ENCODE measurements at places on chromosomes 2 and 18. TPM values are rescaled to one million over a fixed set of nuclear protein-coding genes. Genes with fewer than 3 reads are reported as not detected.
A peak's percentile ranks its signal among the peaks of the same experiment; 100 is the strongest.

- DNase-seq: no peak
These were observed 242.5 kb downstream of the SH3BP4 start for GRCh38 chr2:235194351-235194750.

GRCh38 chr2:203799908-203800307, 67.7 kb upstream of the CTLA4 start:
- no peak for DNase-seq

DNA sequence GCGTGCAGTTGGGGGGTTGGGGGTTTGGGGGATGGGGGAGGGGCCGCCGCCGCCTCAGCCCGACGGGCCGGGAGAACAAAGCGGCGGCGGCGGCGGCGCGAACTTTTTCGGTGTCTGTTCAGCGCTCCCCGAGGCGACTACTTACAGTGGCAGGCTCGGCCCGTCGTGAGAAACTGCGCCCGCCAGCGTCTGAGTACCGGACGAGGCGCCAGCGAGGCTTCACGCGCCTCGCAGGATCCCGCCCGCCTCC, 172 bp downstream of the PRKD3 start:
- peak; percentile 87 for DNase-seq

GRCh38 chr18:50093366-50094064, 101.4 kb downstream of the MYO5B start:
- DNase-seq: no peak

DNA sequence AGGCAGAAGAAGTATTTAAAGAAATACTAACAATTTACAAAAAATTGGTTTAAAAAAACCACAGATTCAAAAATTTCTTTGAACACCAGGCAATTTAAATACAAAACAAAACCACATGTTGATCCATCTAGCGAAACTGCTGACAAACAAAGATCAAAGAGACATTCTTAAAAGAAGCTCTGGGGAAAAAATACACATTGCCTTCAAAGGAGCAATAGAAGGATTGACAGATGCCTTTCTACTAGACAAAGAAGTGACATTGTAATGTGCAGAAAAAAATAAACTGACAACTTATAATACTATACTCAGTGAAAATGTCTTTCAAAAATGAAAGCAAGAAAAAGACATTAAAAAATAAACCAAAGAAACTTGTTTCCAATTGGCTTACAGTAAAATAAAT, 12.6 kb upstream of the EIF2AK3 start:
- no peak for DNase-seq

GRCh38 chr2:173394091-173394974, 39.7 kb downstream of the CDCA7 start:
- no peak for DNase-seq

GRCh38 chr2:33412920-33413319, 63.5 kb upstream of the RASGRP3 start:
- no peak for DNase-seq

DNA sequence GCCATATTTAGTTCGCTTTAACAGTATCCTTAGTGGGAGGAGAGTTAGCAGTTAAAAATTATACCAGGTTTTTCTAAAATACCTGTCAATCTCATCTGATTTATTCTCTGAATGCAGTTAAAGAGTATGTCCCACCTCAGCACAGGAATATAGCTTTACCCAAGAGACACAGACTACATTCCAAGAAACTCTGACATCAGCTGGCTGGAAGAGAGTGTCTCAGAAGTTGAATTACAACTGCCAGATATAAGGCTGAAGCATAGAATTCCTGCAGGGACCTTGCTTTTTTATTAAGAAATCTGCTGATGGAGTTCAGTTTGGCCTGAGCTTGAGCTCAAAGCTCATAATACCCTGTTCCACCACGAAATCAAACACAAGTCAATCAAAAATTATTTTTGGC, 25.4 kb upstream of the CNTNAP5 start:
- no peak for DNase-seq

DNA sequence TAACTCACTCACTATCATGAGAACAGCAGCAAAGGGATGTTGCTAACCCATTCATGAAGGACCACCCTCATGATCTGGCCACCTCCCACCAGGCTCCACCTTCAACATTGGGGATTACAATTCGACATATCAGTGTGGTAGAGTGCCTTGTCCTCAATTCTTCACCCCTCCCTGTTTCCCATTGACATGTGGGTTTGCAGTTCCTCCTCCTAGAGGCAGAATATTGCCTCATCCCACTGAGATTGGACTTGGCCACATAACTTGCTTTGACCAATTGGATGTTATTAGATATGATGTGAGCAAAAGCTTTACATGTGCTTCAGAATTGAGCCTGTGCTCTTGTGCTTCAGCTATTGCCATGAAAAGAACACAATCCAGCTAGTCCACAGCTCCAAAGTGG, 217.0 kb upstream of the CXCR4 start:
- no peak for DNase-seq

GRCh38 chr2:177519534-177520115, 127.1 kb downstream of the AGPS start:
- no peak for DNase-seq

The KYNU gene
- 1.0 TPM for total RNA-seq

The UCN gene
- total RNA-seq: 1.5 TPM

The KIF1A gene
- total RNA-seq: 2.0 TPM

Data from left ventricle myocardium inferior (tissue), 1 donor.